Esophagus squamous epithelium (tissue), 5 donors: ENCODE measurements at places on chromosomes 4 and X. TPM values are rescaled to one million over a fixed set of nuclear protein-coding genes. Genes with fewer than 3 reads are reported as not detected.

The CT45A2 gene
- total RNA-seq, result not detected

The PDCL2 gene
- total RNA-seq, result not detected

DNA sequence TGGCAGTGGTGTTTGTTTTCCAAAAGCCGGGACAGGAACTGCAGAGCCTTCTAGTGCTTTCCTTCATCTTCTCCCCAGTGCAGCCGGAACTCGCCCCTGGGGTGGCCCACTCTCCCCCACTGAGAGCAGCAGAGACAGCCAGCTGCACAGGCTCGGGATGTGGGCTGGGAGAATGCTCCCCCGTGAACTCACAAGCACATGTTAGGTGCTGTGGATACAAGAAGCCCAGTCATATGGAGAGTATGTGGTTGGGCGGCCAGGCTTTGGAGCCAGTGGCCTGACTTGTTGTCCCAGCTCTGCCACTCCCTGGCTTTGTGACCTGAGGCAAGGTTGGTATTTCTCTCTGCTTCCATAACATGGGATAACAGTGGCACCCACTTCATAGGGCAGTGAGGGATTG, 9.4 kb upstream of the KIAA0232 start:
- H3K27ac ChIP-seq, result peak overlapping the region; percentile 23
- no peak for DNase-seq
- no peaks in the 10 kb centered on the region for H3K36me3 ChIP-seq

The CLDN34 gene
- total RNA-seq, result 0.26 TPM

GRCh38 chr4:76623217-76624045, 188.4 kb downstream of the SHROOM3 start:
- H3K27ac ChIP-seq, result peak overlapping the region; percentile 11
- no peaks in the 10 kb centered on the region for H3K27me3 ChIP-seq
- H3K4me1 ChIP-seq, result peaks cover 48% of the 10 kb centered on the region
- H3K4me3 ChIP-seq, result no peak overlapping the region
- no peaks in the 10 kb centered on the region for H3K36me3 ChIP-seq

The PYURF gene
- 59.0 TPM for total RNA-seq

The TMEM35A gene
- 0.42 TPM for total RNA-seq
